NCI-H345 (cell line): ENCODE measurements at places on chromosomes 3 and 15.

DNA sequence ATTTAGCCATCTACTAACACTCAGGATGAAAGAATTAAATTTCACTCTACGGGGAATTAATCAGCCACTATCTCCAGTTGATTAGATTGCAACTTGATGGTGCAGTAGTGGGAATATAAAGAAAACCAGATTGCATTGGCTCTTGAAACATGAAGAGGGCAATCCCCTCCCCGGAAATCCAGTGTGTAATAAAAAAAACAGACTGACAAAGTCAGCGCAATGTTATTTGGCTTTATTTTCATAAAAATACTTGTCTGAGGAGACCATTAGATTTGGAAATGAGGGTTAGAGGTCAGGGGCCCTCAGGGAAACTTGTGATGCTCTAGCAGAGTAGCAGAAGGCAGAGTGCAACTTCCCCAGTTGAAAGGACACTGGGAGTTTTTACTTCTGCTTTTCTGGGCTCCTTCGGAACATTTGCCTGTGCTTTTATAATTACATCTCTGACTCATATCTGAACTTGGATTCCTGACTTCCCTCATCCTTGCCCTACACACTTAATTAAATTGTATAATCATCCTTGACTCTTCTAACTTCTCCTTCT, 326.8 kb downstream of the TUSC7 start:
- no peak for DNase-seq

DNA sequence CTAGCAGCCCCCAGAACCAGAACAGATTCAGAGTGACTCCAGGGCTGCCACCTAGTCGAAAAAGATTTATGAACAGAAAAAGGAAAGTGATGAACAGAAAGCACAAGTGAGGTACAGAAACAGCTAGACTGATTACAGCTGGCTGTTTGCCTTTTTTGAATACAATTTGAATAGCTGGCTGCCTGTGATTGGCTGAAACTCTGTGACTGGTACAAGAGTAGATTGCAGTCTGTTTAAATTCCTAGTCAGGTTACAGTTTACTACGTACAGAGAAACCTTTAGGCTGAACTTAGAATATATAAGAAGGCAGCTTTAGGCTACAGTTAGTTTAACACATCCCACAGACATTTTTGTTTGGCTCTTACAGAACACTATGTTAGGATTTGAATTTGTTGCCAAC, 10.0 kb downstream of the CCDC13 start:
- no peak for DNase-seq

DNA sequence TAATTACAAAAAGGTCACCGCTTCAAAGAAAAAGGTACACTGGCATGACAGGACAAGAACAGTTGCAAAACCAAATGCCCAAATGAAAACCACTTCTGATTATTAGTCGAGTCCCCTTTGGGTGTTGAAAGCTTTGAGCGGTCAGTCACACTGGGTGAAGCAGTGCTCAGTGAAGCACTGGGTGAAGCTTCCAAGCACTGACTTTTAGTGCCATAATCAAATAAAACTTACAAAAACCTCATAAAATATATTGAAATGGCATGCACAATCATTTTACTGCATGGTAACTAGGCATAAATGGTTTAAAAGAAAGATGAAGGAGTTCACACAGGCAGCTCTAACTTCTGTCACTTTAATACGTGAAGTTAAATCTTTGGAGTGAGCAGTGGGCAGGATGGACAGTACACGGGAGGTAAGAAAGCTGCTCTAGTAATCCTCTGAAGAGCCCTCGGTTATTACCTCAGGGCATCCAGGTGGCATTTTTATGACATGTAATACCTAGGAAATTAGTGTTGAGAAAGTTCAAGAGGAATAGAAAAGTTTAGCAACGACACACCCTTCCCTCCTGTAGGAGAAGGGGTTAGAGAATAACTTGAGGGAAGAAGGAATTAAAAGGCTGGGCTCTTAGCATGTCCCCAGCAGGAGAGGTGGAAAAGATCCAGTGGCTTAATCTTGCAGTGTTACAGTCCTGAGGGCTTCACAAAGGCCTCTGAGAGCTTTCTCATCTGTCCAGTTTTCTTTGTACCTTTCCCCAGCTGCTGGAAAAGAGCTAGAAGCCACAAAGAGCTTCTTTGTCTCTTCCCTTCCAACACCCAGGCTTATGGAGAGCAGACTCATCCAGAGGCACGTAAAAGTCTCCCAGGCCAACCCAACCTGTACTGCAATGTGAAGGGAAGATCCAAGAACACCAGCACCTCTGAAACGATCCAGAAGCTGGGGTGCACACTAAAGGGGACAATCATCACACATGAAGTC, 64.9 kb upstream of the MYO5C start:
- DNase-seq = no peak

GRCh38 chr3:62718011-62718410, 157.2 kb downstream of the CADPS start:
- DNase-seq = no peak

GRCh38 chr15:100691321-100691720, 88.9 kb downstream of the ASB7 start:
- no peak for DNase-seq

DNA sequence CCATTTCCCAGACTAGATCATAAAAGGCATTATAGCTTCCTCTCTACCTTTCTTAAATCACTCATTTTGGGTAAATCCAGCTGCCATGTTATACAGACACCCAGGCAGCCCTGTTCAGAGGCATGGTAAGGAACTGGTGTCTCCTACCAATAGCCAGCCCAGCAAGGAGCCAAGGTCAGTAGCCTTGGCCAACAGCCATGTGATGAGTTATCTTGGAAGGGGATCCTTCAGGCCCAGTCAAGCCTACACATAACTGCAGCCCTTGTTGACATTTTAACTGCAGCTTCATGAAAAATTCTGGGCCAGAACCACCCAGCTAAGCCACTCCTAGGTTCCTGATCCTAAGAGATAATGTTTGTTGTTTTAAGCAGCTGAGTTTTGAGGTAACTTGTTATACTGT, 29.0 kb upstream of the ZMAT3 start:
- no peak for DNase-seq

- no peak for DNase-seq
These were observed 24.3 kb downstream of the NDUFAF1 start for GRCh38 chr15:41377978-41378377.

- no peak for DNase-seq
These were observed 39.4 kb upstream of the LINGO1 start for GRCh38 chr15:77672135-77672534.
